ENCODE measurements at places on chromosomes 16 and 17.
A peak's percentile ranks its signal among the peaks of the same experiment; 100 is the strongest.

- no peak for DNase-seq
Observed at GRCh38 chr17:61249649-61250299, 149.9 kb upstream of the TBX2 start.

- no peak for DNase-seq
Observed at GRCh38 chr17:37650419-37651003, 7.3 kb upstream of the DDX52 start.

DNA sequence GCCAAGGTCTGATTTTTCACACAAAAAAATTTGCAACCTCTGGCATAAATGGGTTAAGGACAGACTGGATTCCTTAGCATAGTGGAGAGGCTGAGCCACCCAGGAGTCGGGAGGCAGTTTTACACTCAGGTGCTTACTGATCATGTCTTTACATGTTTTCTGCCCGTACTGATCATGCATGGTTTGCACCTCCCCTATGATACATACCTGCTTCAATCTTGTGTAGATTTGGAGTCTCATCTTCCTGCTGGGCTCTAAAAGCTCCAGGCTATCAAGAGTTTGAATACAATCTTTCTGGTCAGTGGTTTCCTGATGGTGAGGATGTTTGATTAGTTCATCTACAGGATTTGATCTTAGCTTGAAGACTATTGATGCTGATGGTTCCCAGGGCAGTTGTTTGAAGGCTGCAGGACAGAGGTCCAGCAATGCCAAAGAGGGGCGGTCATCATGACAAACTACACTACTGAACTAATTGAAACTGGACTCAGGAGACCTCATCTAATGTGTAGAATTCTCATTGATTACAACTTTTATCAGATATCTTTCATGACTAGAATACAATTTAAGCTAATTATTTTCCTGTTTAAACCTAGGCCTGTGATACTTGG is 6.9 kb downstream of the C1QBP start:
- DNase-seq, result no peak

DNA sequence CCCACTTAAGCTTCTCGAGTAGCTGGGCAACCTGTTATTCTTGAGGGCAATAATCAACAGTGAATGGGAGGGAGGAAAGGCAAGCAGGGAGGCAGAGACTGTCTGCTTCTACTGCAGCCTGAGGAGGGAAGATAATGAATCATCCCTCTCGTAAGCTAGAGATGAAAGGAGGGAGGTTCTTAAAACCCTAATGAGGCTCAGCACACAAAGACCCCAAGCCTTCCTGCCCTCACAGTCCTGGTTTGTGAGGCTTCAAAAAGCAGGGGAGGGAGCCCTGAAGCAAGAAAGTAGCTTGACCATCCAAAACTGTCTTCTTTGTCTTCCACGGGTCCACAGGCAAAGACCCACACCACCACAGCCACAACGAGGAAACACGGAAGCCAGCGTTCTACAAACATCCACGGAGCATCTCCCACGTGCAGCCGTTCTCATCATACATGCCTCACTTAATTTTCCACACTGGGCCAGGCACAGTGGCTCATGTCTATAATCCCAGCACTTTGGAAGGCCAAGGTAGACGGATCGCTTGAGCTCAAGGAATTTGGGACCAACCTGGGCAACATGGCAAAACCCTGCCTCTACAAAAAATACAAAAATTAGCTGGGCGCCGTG is 1.8 kb downstream of the PIK3R5 start:
- DNase-seq, result peak; percentile 50

DNA sequence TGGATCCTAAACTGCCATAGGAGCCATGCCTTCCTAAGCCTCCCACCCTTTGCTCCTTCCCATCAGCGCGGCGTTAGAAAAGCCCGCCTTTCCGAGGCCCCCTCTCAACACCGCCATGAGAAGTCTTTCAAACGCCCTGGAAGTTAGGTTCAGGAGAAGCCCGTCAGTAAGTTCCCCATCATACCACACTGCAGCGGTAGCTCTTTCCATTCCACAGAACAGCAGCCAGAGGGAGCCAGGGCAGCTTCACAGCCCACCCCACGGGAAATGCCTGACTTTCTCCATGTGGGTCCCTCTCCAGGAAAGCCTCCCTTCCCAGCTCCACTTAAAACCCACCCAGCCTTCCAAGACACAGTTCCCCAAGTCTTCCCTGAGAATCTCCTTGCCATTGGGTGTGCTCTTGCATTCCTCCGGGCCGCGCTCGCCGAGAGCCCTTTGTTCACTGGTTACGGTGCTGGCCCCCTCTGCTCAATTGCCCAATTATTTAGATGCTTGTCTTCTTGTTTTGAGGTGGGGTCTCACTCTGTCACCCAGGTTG is 28.7 kb downstream of the KIAA0513 start:
- no peak for DNase-seq

DNA sequence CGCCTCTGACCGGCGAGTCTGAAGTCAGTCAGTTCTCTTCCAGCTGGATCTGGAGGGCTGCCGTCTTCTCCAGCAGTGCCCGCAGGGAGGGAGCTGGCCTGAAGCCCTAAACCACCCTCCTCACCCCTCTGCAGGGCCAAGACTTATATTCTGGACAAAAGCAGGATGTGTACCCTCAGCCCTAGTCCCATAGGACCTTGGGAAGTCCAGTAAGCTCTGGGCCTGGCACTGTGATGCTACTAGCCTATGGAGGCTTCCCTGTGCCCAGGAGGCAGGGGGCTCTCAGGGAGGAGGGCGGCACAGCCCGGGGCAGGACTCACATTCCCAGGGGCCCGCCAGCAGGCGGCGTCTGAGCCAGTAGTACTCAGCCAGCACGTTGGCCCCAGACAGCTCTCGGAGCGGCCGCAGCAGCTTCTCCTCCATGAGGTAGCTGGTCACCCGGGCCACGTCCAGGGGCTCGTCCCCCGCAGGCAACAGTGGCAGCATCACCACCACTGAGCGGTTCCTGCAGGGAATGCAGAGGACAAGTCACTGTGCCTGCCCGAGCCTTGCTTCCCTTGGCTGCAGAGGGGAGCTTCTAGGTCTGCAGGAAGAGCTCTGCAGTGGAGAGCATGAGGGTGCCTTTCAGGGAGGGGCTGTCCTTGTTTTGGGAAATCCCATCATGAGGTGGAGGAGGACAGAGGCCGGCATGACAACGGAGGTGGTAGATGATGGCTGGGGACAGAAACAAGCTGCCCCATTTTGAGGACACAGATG is 41.7 kb downstream of the RMI2 start:
- DNase-seq, result no peak

GRCh38 chr17:16005636-16006035 is 6.0 kb downstream of the TTC19 start:
- no peak for DNase-seq

DNA sequence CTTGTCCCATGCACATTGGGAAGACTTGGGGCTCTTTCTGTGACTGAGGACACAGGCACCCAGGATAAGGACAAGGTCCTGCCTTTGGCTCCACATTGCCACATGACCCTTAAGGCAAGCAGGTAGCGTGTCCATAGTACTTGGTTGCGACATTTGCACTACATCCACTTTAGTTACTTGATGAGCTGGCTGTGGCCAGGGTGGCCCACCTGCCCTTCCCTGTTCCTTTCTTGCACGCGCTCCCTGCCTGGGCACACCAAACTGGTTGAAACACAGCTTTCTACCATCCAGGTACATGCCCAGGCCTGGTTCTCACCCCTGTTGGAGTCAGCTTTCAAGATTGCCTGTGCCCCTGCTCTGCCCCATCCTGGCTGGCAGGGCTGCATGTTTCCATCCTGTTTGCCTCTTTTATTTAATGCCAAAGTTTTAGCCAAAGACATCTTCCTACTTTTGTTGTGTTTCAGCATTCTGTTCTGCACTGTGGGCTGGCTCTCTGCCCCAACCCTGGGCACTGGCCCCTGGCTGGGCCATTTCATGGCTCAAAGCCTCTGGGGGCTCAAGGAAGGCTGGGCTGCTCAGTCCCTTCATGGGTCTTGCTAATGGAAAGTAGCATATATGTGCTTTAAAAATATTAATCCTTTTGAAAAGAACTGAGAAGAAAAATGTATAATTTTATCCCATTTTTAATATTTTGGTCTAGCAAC is 3.2 kb downstream of the B3GNT9 start:
- DNase-seq, result no peak

- DNase-seq, result no peak
Observed at GRCh38 chr16:82181461-82182185, 11.6 kb upstream of the MPHOSPH6 start.

DNA sequence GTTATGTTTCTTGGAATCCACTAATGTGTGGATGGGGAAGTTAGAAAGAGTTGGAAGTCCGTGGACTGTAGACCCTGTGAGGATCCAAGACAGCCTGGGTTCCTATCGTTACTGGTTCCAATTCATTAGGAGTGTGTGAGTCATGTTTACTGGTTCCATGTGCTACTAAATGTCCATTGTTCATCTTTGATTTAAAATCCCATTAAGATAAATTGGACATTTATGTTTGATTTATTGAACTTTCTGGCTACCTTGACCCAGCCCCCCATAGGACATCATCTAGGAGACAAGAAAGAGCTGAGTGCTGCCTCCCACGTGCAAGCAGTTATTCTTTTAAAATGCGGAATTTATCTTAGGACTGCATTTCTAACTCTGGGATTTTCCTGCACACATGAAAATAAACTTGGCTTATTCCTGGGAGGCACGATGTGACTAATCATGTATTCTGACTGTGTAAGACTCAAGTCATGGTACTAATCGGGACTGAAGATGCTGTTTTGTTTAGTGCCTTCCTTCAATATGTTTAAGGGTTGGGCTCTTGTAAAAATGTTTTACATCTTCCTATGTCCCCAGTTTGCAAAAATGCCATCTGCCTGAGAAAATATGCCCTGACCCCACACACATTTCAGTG is 53.4 kb downstream of the RGS9 start:
- DNase-seq, result no peak

DNA sequence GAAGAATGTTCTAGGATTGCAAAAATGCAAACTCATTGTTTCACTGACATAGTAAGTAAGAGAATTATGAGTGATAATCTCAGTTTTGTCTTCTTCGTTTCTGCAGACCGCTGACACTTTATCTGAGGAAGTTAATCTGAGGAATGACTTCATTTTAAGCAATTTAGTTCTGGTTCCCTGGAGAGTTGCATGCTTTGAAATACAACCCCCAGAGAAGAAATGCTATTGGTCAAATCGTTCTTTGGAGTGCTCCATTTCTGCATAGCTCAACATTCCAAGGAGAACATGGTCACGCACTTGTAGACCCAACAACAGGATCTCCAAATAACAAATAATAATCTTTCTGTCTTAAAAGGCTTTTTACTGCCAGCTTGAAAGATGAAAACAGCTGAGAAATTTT is 427.1 kb downstream of the GRIN2A start:
- no peak for DNase-seq

GRCh38 chr17:71519285-71519684 is 601.5 kb upstream of the SOX9 start:
- no peak for DNase-seq

GRCh38 chr17:58200024-58200633 is 7.6 kb downstream of the EPX start:
- peak; percentile 70 for DNase-seq

DNA sequence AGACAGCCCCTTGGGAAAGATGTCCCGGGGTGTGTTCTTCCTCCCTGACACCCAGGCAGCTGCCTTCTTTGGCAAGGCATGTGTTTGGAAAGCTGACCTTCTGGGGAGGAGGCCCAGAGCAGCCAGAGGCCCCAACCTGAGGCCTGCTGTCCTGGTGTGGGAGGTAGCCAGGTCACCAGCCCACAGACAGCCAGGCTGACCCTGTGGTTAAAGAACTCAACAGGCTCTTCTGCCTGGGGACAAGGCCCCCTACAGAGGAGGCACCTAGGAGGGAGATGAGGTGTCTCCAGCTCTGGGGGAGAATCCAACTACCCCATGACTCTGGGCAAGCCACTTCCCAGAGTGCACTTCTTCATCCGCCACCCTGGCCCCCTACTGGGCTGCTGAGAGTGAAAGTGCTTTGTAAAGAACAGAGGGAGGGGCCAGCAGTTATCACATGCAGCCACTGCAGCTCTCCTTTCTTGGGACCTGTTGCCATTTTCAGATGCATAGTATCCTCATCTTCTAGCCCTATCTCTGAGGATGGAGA is 13.1 kb upstream of the SREBF1 start:
- DNase-seq, result peak; percentile 89

- DNase-seq, result peak; percentile 73
Observed at GRCh38 chr17:35898283-35899070, 18.3 kb upstream of the CCL5 start.

DNA sequence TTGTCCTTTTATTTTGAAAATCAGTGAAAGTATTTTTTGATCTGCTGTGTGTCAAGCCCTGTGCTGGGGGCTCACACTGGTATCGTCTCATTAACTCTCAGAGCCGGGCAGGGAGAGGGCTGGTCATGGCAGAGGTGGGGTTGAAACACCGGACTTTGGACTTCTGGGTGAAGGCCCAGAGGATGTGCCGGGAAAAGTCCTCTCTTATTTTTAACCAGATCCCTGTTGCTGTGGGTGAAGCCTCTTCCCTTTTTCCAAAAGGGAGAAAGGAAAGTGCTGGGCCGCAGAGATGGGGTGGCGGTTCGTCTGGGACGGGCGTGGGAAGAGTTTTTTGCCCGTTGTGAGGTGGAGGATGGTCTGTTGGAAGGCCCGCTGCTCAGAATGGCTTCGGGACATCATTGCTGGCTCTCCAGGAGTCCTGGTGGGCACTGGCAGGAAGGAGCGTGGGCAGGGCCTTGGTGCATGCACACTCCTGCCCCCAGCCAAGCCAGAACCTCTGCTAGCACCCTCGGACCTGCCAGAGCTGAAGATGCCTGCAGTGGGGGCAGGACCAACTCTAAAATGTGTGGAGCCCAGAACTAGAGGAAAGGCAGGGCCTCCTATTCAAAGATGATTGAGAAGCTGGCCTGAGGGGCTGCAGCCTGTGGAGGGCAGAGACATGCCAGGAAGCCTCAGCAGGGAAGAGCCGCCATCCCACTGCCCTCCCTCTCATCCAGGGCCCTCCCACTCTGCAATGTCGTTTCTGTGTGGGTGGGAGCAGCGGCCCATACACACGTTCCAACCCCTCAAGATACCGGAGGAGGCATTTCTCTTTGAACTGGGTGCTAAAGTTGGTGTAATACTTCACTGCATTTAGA is 213.2 kb downstream of the CCDC182 start:
- DNase-seq, result no peak

GRCh38 chr16:85697431-85697830 is 8.7 kb upstream of the GINS2 start:
- no peak for DNase-seq

DNA sequence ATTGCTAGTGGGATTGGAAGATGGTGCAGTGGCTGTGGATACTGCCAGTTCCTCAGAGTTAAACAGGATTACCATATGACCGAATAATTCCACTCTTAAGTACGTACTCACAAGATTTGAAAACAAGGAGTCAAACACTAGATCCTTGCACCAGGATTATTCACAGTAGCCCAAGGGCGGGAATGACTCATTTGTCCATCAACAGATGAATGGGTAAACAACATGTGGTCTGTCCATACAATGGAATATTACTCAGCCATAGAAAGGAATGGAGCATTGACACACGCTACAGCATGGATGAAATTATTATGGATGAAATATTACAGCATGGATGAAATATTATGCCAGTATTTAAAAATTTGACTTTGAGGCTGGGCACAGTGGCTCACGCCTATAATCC is 9.1 kb upstream of the MAPK8IP3 start:
- no peak for DNase-seq

GRCh38 chr16:87636050-87636684 is 33.9 kb downstream of the JPH3 start:
- peak; percentile 88 for DNase-seq

All from activated CD4-positive, alpha-beta T cell treated with anti-CD3 and anti-CD28 coated beads, Interleukin-2, Interleukin-6, amounts not matched to agents 100 ng/mL and 50 ng/mL, durations not matched to agents 16 hours and 8 hours (primary cell).